ENCODE measurements at places on chromosomes 4 and X. TPM values are rescaled to one million over a fixed set of nuclear protein-coding genes. Genes with fewer than 3 reads are reported as not detected.

DNA sequence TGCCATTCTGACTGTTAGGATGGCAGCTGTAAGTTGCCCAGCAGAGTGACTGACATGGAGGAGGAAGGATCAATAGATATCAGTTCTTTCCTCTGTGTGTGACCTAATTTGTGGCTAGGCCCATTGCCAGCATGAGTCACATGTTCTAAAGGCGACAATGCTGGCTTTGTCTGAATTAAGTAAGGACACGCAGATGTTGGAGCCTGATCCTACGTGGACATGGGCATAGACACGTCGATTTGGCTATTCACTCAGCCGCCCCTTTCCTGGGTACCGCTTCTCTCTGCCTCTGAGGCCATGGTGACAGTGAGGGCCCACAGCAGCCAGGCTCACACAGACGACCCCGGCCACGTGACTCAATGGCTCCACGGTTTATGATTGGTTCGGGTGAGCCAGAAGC lies 16.3 kb downstream of the PROM1 start:
- no peak for DNase-seq

DNA sequence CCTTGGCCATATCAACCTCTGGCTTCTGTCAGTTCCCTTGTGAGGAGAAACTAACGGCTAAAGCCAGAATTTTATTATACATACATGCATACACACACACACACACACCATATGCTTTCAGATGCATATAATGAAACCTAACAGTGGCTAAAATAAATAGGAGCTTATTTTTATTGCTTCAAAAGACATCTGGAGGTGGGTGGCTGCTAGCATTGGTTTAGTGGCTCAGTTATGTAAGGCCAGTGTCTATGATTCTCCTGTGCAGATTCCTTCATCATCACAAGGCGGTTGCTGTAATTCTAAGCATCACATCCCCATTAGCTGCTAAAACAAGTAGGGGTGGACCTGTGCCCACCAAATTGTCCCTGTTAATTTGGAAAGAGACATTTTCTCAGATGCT lies 110.8 kb downstream of the MAPK10 start:
- no peak for DNase-seq

- peak; percentile 11 for DNase-seq
These were observed 25.9 kb downstream of the ZNF721 start for GRCh38 chr4:472881-473569.

- DNase-seq = no peak
These were observed 75.6 kb downstream of the COX18 start for GRCh38 chr4:72993876-72994275.

DNA sequence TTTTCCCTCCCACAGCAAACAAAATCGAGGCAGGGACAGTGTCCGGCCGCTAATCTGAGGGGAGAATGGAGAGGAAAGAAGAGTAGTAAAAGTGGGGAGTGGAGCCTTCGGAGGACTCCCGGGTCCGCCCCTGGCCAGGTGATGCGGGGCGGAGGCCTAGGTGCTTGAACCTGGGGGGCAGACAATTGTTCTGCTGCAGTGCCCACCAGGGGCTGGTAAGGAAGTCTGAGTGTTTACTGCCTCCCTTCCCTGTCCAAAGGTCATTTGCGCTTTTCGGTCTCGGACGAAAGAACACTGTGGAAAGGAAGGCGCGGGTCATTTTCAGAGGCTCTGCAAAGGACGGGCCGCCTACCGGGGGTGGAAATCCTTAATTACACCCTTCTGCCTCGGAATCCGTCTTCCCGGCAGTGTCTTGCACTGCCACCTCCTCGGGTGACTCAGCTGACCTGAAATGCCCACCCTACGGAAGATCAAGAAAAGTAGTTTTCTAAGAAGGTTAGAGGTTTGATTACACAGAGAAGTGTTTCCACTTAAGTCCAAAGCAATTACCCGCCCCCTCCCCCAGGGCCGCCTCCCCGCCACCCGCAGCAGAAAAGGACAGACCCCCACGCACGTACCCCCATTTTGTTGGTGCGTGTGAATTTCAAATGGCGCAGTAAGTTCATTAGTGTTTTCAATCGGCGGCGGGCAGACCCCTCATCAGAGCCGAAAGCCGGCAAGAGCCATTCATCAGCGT lies 99.9 kb upstream of the TENM3 start:
- DNase-seq = peak; percentile 6

DNA sequence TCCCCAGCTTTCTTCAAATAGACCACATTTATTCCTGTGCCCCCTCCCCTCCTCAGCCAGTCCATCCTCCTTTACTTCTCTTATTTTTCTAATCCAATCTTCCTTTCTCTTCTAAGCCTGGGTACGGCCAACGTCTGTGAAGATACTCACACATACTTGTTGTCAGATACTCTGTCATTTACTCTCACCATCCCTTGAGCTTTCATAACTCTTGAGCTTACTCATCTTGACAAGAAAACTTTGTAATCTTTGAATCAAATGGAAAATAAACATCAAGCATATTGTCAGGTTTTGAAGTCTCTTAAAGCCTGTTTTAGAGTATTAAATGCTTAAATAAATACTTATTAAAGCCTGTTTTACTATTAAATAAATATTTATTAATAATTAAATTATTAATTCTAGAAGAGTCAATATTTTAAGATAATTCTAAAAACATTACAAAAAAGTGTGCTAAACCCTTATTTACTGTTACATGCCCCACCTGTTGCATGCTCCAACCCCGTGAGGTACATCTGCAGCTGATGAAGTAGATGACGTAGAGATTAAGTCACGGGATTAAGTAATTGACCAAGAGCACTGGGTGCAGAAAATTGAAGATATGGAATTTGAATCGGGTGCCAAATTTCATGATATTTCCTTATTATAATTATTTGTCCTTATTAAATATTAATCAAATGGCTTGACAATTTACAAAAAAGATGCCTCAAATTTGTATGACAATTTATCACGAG lies 1.5 kb upstream of the TRIML2 start:
- DNase-seq = no peak

GRCh38 chr4:156560701-156561100 lies 410.9 kb downstream of the PDGFC start:
- no peak for DNase-seq

- no peak for DNase-seq
These were observed 12.7 kb downstream of the G3BP2 start for GRCh38 chr4:75660491-75660890.

- DNase-seq = no peak
These were observed 86.9 kb upstream of the ADRA2C start for GRCh38 chr4:3679071-3679825.

GRCh38 chr4:11732155-11732554 lies 303.5 kb upstream of the HS3ST1 start:
- DNase-seq = no peak

GRCh38 chr4:16122308-16122711 lies 38.5 kb upstream of the PROM1 start:
- no peak for DNase-seq

GRCh38 chr4:104020641-104021040 lies 300.9 kb upstream of the TACR3 start:
- no peak for DNase-seq

DNA sequence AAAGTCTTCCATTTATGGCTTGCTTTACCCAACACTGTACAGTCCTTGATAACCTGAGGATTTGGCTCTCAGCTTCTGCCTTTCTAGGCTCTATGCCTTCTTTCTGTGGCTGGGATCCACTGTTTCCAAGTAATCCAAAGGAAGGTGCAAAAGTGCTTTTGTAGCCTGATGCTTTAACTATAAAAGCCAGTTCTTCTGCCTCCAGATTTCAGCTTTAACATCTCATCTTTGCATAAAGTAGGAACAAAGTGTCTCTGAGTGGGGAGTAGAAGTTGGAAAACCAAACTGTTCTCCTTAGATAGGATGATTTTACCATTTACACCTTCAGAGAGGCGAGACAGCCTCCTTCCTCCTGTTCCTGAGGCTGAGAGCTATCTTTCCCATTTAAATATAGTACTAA lies 11.1 kb upstream of the SEC24D start:
- no peak for DNase-seq

GRCh38 chrX:121655276-121655675 lies 607.9 kb downstream of the GLUD2 start:
- DNase-seq = no peak

DNA sequence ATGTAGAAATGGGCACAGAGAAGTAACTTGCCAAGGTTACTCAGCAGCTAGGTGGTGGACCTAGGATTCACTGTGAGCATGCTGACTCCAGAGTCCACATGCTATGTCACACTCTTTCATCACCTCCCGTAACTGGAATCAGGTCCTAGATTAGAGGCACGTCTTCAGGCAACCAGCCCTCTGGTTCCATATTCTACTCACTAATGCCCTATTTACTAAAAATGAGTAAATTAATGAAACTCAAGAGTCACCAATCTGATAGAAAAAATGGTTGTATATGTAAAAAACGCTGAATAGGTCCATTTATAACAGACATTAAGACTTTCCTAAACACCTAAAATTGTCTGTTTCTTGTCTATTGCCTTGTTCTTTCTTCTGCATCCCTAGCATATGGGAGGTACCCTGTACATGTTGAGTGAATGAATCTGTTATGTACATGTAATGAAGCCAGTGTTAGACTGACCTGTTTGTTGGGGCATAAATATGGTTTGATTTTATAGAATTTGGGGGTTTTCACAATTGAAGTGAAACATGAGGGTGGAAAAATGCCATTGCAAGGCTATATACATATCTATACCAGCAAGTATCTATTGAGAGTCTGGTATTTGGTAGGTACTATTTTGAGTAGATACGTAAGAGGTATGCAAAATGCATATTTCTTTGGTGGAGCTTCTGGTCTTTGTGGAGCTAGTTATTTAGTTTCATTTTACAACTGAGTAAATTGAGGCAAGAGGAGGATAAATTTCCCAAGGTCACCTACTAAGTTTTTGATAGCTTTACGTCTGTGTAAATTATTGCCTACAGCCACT lies 7.5 kb upstream of the RUFY3 start:
- DNase-seq = peak; percentile 39

DNA sequence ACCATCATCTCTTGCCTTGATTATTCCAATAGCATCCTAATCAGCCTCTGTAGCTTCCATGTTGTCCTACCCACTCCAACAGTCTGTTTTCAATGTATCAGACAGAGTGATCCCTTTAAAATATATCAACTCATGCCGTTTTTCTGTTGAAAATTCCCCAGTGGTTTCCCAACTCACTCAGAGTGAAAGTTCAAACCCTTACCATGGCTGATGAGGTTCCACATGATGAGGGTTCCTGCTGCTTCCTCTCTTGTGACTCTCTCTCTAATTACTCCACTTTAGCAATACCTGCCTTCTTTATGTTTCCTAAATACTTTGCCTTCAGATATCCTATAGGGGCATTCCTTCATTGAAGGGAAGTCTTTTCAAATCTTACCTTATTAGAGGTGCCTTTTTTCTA lies 334.7 kb downstream of the PPP1R2C start:
- no peak for DNase-seq

DNA sequence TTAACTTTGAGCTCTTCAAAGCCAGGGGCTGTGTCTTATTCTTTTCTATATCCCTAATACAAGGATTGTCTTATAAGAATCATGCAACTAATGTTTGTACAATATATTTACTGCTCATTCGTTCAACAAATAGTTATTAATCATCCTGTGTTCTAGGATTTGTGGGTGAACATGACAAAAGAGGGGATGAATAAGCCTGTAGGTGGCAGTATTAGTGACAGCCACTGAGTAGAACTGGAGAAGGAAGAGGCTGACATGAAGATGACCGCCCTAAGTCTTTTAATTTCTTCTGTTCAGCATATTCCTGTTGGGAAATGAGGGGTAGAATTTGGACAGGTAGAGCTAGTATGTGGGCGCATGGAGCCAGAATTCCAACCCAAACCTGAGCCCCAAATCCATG lies 11.9 kb upstream of the LINC00632 start:
- no peak for DNase-seq

- DNase-seq = peak; percentile 53
These were observed 2.8 kb upstream of the AMTN start for GRCh38 chr4:70515367-70516250.

The PABPC1L2A gene
- not detected for total RNA-seq

The GPR78 gene
- total RNA-seq = 2.0 TPM

The DSPP gene
- not detected for total RNA-seq

The TMEM154 gene
- 5.5 TPM for total RNA-seq

The LRCH2 gene
- total RNA-seq = 11.1 TPM

The REPS2 gene
- total RNA-seq = 1.7 TPM

The WDR17 gene
- 2.6 TPM for total RNA-seq

The MAGEE1 gene
- total RNA-seq = 2.5 TPM

The DRD5 gene
- not detected for total RNA-seq

The ELMOD2 gene
- total RNA-seq = 38.3 TPM

The DDIT4L gene
- 17.7 TPM for total RNA-seq

The PITX2 gene
- total RNA-seq = 0.18 TPM

The FATE1 gene
- total RNA-seq = not detected

The PROM1 gene
- total RNA-seq = under 0.01 TPM

The CCDC110 gene
- total RNA-seq = 4.2 TPM

Measured in fibroblast of the aortic adventitia (primary cell).